ENCODE measurements at places on chromosomes 11 and 22. TPM values are rescaled to one million over a fixed set of nuclear protein-coding genes. Genes with fewer than 3 reads are reported as not detected.
A peak's percentile ranks its signal among the peaks of the same experiment; 100 is the strongest.

GRCh38 chr11:9576701-9577381 is 3.4 kb downstream of the WEE1 start:
- no peak for DNase-seq

The TMEM218 gene
- total RNA-seq: 9.9 TPM

DNA sequence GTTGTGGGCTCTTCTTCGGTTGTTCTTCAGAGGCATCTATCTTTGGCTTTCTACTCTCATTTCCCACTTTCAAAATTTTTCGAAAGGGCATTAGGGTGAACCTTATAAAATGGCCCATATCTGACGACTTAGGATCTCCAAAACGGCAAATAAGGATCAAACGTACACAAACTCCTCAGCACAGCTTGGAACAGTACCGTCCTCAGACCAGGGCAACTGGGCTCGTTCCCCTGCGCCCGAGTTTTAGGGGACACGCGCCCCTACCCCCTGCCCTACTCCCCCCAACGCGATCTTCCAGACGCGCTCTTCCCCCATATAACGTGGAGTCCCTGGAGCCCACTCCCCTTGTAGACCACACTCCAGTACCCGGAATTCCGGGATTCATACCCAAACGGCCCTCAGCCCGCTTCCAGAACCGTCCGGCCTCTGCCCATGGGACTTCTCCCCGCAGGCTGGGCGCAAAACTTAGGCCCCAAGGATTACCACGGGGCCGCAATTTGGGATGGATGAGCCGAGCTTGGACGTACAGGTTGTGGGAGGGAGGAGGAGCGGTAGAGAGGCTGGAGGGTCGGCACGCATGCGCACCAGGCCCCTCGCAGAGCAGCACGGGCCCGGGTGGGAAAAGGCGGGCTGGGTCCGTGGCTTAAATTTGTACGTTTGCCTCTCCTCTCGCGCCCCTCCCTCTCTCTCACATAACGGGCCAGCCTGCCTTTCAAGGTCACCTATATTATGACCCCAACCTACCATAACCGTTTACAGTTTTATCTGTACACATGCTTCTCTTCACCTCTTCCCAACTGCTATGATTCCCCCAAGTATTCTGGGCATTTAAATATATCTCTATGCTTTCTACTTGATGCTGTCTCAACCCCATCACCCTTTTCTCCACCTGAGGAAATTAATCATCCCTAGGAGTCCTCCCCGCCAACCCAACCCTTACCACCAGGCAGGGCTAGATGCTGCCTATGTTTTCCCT is 3.4 kb downstream of the CCDC89 start:
- peak; percentile 91 for DNase-seq

GRCh38 chr11:73273222-73273895 is 1.2 kb downstream of the P2RY6 start:
- peak; percentile 38 for DNase-seq

DNA sequence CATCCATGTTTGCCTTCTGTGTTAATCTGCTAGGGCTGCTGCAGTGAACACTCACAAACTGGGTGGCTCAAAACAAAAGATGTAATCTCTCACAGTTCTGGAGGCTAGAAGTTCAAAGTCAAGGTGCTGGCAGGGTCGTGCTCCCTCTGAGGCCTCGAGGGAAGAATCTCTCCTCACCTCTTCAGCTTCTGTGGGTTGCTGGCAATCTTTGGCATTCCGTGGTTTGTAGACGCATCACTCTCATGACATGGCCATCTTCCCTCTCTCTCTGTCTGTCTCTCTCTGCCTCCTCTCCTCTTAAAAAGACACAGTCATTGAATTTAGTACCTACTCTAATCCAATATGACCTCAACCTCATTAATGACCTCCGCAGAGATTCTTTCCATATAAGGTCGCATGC is 78.8 kb downstream of the TSPAN18 start:
- peak; percentile 16 for DNase-seq

- DNase-seq: no peak
These were observed 144.0 kb downstream of the FBXO7 start for GRCh38 chr22:32618441-32619140.

The DLG2 gene
- total RNA-seq: 23.3 TPM

GRCh38 chr22:44098021-44098739 is 74.1 kb downstream of the PARVB start:
- DNase-seq: peak; percentile 36

The CRYBB2 gene
- not detected for total RNA-seq

GRCh38 chr11:404551-405264 is 10.1 kb downstream of the SIGIRR start:
- DNase-seq: no peak

- no peak for DNase-seq
These were observed 1.4 kb downstream of the TAF10 start for GRCh38 chr11:6610591-6610990.

DNA sequence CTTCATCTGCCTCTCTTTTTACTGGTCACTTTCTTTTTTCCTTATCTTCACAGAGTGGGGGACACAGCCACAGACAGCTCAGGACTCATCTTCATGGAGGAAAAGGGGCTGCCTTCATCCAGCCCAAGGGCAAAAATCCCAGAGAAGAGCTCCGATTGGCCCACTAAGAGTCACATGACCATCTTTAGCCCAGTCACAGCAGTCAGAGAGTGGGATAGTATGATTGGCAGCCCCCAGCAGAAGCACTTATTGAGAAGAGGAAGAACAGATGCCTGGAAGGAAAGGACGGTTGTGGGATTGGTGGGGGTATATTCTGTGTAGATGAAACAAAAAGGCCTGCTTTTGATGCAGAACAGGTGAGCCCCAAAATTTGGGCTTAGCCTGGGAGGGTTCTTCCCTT is 77.8 kb downstream of the MN1 start:
- DNase-seq: no peak

The SCO2 gene
- total RNA-seq: 4.7 TPM

- no peak for DNase-seq
These were observed 25.5 kb downstream of the BID start for GRCh38 chr22:17748555-17749353.

DNA sequence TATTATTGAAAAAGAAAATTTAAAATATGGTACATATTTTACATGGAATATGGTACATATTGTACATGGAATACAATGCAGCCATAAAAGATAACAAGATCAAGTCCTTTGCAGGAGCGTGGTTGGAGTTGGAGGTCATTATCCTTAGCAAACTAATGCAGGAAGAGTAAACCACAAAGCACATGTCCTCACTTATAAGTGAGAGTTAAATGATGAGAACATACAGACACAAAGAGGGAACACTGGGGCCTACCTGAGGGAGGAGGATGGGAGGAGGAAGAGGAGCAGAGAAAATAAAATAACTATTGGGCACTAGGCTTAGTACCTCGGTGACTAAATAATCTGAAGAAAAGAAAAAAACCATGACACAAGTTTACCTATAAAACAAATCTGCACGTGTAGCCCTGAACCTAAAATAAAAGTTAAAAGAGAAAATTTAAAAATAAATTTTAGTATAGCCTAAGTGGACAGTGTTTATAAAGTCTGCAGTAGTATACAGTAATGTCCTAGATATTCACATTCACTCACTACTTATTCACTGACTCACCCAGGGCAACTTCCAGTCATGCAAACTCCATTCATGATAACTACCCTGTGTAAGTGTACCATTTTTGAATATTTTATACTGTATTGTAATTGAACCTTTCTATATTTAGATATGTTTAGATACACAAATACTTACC is 204.4 kb downstream of the FAM76B start:
- DNase-seq: no peak

DNA sequence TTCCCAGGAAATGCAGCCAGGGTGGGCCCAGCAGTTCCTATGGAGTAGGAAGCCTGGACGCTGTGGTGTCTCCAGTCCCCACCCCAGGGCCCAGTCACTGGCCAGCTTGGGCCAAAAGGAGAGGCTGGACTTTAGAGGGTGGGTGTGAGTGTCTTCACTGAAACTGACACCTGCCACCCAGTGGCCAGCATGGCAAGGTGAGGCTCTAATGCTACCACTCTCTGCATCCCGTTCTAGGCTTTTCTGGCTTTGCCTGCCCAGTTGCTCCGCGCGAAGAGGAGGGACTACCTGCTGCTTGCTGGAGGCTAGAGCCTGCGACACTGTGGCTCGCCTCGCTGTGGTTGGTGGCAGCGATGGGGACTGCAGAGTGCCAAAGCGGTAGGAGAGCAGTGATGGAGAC is 35.4 kb downstream of the C22orf42 start:
- no peak for DNase-seq

DNA sequence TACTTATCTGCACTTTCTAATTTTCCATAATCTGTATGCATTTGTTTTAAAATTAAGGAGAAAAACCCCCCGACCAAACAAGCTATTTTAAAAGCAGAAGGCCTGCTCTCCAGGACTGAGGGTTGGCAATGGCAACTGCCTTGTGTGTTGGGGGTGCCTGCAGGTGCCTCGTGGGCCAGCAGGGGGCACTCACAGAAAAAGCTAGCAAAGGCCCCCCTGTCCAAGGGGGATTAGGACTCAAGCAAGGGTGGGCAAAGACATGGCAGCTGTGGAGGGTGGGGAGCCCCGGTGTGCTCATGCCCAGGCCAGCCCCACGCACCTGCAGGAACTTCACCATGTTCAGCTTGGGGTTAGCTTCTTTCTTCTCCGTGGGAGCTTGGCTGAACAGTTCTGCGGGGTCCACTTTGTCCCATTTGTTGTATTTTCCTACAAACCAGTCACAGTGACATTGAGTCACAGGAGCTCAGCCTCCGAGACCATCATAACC is 10.3 kb downstream of the TOP3B start:
- DNase-seq: no peak

DNA sequence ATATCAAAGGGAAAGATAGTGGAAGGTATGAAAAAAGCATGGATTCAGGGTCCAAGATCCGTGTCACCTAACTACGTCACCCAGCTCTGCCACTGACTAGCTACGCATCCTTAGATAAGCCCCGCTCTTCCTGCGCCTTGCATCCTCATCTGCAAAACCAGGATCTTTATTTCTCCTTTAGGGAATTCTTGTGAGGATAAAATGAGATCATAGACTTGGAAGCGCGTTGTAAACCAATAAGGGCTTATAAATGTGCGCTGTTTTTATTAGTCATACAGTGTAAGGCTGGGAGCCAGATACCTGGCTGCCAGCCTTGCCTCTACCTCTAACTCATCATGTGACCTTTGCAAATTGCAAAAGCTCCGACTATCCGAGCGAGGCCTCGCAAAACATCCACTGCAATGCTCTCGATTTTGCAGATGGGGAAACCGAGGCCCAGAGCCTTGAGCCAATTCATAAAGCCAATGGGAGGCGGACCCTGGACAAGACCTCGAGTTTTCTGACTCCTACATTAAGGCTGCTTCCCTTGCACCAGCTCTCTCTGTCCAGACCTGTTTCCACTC is 753 bp downstream of the PRPF19 start:
- no peak for DNase-seq

The TBC1D22A gene
- total RNA-seq: 21.1 TPM

DNA sequence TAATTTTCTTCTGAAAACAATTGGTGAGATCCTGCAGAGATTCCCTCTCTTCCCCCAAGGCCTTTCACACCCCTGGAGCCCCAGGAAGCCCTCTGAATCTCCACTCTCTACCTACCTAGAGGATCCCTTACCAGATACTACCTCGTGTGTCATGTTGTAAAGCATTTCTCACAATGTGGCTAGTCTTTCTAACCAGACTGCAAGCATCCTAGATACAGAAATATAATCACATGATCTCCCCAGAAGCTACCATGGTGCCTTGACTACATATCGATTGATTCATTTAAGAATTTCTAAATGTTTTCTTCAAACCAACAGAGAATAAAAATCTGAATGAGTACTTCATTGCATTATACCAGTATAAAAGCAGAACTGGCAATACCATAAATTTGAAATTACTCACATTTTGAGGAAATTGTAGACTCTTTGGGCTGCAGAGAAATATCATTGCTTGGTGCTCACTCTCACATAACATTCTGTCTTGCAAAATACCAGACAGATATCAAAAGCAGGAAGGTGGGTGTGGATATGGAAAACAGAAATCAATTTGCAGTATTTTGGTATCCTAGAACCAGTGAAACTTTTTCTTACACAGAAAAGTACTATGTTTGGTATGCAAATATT is 113.5 kb downstream of the MAML2 start:
- no peak for DNase-seq

- no peak for DNase-seq
These were observed 33.5 kb upstream of the GNAZ start for GRCh38 chr22:23036684-23037428.

DNA sequence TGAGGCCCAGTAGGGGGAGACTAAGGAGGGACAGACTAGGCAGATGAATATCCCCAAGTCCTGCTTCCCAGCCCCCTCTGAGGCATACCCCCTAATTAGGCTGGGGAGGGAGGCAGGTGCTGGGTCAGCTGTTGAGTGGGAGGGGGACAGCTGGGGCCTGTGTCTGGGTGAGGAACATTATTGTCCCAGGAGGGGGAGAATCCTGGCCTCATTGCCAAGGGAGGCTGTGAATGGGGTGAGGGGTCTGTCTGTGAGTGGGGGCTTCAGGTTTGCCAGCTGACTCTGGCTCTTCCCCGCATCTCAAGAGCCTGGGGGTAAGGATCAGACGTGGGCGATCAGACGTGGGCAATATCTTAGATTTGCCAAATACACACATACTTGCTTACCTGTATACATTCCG is 2.1 kb downstream of the INPPL1 start:
- peak; percentile 35 for DNase-seq

DNA sequence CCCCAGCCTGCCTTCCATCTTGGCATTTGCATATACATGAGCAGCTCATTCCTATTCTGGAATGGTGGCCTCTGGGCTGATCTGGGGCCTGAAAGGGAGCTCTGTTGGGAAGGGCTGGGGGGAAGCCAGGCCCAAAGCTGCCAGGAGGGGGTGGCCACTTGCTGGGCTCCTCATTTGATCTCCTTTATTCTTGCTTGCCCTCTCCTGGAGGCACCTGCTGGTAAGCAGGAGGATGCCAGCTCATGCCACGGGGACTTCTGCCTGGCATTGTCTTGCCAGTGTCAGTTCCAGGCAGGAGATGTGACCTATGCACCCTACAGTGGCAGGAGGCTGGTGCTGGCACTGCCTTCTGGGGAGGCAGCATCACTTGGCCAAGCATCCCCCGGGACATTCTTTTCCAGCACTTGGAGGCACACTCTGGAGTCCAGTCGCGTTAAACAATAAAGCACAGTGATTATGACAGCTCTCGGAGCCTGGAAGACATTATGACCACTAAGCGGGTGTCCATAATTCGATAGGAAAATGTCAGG is 128.3 kb downstream of the NTM start:
- no peak for DNase-seq

The SAA4 gene
- total RNA-seq: not detected

DNA sequence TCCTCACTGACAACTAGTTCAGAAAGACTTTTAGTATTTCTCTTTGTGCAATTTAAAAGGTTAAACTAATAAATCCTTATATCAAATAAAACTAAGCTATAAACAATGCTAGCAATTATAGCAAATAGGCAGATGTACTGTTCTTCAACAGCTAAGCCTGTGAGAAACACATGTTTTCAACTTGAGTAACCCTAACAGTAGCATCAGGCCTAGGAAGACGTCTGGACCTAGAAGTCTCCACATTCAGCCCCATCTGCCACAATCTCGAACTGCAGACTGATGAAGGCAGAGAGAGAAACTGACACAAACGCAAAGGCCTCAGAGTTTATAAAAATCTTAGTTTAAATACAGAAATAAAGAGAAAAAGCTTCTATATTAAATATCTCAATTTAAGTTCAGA is 2.5 kb downstream of the ST13 start:
- no peak for DNase-seq
